Brain microvascular endothelial cell (primary cell): ENCODE measurements at places on chromosomes 7 and 10.

GRCh38 chr7:148720472-148720871, 21.8 kb downstream of the CUL1 start:
- no peak for DNase-seq

GRCh38 chr7:30652698-30653641, 29.3 kb downstream of the CRHR2 start:
- no peak for DNase-seq

DNA sequence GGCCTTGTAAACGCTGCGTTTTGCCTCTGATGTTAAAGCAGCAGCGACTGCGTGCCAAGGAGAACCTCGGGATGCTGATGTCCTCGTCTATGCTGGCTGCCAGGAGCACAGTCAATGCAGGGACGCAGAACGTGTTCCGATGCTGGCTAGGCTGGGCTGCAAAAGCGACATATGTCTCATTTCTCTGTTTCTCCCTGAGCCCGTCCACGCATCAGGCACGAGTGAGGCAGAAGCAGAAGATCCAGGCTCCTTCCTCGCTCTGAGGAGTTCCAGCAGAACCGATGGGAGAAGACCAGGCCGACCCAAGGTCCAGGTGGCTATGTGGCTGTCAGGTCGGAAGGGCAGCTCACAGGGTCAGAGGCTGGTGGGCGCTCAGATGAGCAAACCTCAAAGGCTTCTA, 3.7 kb upstream of the FOXL3 start:
- no peak for DNase-seq

DNA sequence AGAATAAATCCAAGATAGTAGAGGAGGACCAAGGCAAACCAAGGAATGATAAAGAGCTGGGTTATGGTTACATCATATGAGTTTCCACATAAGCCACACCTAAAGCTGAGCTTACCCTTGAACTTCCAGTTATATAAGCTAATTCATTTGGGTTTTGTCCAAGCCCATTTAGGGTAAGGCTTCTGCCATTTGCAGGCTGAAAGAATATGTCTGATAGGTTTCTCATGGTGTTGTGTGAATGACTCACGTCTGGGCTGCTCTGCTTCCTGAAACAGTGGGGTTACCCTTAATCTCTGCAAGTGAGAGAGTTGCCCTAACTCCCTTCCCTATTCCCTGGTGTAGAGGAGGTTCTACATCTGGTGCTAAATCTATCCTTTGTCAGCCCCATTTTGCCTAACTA, 60.8 kb downstream of the PTTG1IP2 start:
- DNase-seq, result peak; percentile 60

GRCh38 chr7:40700653-40701421, 566.0 kb downstream of the SUGCT start:
- no peak for DNase-seq

- DNase-seq, result no peak
These were observed 4.7 kb upstream of the IGF2BP3 start for GRCh38 chr7:23474829-23475575.

- no peak for DNase-seq
These were observed 4.4 kb downstream of the PKD1L1 start for GRCh38 chr7:47943676-47944474.

DNA sequence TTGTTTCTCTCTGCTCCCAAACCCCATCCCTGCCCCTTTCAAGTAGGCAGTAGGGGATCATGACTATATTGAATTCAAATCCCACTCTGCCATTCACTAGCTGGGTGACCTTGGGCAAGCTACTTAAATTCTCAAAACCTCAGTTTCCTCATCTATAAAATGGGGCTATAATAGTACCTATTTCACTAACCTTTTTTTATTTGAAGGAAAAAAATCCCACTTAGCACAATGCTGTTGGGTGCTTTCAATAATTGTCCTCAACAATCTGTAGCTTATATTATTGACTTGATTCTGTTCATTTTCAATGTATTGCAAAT, 190.4 kb upstream of the YAE1 start:
- no peak for DNase-seq

GRCh38 chr7:91798425-91798824, 82.1 kb downstream of the MTERF1 start:
- no peak for DNase-seq

- no peak for DNase-seq
These were observed 153.6 kb downstream of the PHF14 start for GRCh38 chr7:11127114-11127785.

GRCh38 chr10:24650669-24651391, 72.9 kb downstream of the ARHGAP21 start:
- DNase-seq, result no peak

GRCh38 chr7:139691253-139691781, 86.5 kb downstream of the HIPK2 start:
- DNase-seq, result no peak

DNA sequence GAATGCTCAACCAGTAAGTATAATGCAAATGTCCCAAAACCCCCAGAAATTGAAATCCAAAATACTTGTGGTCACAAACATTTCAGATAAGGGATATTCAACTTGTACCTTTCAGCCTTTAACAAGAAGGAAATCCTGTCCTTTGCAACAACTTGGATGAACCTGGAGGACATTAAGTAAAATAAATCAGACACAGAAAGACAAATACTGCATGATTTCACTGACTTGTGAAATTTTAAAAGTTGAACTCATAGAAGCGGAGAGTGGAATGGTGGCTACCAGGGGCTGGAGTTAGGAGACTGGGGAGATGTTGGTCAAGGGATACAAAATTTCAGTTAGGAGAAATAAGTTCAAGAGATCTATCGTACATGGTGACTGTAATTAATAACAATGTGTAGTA, 187.6 kb downstream of the DNAH11 start:
- DNase-seq, result no peak

DNA sequence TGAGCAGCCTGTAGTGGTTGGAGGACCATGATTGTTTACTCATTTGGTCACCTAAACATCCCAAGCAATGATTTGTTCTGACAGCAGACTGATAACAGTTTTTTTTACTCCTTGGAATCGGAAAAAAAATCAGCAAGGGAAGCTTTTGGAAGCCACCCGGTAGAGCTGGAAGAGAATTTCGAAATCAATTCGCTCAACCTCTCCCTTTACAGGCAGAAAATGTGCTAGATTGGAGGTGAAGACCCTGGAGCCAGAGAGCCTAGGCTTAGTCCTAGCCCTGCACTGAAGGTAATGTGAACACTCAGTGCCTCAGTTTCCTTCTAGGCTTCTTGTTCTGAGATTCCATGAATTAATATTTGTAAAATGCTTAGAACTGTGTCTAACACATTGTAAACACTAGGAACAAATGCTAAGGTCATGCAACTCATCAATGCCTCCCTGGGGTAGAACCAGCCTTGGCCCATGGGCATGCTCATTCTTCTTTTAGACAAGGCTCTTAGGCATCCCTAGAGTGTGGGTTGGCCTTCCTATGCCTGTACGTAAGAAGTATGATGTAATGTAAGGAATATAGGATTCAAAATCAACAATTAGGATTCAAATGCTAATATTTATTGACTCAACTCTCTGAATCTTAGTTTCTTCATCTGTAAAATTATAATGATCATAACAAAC, 52.7 kb downstream of the MET start:
- no peak for DNase-seq

DNA sequence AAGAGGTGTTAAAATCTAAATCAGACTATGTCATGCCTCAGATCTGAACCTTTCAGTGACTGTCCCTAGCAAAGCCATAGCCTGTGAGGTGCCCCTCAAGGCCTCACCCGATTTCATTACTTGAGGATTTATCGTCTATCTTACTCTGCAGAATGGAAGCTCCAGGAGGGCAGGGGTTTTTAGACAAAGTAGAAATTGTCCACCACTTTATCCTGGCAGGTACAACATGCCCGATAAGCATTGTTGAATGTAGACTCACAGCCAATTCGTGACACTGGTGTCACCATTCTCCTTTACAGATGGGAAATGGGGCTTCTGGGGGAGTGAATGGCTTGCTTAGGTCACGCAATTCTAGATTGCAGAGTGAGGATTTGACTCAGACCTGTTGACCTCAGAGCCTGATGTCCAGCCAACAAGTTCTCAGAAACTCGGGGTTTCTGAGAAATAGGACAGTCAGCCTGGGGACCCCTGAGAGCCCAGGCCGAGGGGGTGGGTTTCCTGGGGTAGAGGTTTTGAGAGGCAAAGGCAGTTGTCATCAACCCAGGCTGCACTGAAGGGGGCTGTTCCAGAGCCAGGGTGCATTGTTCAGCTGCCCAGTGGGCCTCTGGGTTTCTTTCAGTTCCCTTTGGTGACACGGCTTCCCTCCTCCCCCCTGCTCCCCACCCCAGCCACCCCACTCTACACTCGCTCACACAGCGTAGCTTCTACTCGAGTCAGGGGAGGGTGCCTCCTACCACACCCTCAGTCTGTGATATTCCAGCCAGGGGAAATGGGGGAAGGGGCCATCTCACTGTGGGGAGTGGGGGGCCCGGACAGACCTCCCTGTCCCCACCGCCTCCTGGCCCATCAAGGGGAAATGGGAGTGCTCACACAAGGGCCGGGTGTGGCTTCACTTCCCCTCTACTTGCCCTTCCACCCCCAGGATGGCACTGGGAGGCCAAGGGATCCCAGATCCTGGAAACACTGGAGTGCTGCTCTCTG, 3.1 kb upstream of the IRF5 start:
- no peak for DNase-seq

GRCh38 chr10:127372361-127372760, 176.0 kb upstream of the INSYN2A start:
- DNase-seq, result no peak

DNA sequence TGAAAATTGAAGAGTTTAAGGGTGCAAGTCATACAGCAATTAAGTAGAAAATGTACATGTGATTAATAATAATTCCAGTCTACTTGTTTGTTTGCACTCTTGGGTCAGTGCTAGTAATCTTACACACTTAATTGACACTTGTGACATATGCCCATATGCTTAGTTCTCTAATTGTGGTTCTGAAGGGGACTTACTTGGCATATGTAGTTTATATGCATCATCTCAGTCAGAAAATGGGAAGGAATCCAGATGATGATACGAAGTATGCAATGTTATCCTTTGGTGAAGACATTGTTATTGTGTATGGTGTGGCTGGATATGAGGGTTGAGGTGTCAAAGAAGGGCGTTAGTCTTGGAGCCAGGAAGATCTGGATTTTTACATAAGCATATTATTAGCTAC, 193.5 kb upstream of the HDAC9 start:
- DNase-seq, result no peak

- DNase-seq, result no peak
These were observed 52.1 kb downstream of the INSIG1 start for GRCh38 chr7:155349601-155350331.

DNA sequence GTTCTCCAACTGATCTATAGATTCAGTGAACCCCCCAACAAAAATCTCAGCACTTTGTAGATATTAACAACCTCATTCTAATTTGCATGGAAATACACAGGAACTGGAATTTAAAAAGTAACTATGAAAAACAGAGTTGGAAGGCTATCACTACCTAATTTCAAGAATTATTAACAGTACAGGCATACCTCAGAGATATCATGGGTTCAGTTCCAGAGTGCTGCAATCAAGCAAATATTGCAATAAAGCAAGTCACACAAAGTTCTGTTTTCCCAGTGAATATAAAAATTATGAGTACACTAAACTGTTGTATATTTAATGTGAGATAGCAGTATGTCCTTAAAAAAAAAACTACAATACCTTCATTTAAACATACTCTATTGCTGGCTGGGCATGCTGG, 78.5 kb downstream of the LARP4B start:
- DNase-seq, result no peak

DNA sequence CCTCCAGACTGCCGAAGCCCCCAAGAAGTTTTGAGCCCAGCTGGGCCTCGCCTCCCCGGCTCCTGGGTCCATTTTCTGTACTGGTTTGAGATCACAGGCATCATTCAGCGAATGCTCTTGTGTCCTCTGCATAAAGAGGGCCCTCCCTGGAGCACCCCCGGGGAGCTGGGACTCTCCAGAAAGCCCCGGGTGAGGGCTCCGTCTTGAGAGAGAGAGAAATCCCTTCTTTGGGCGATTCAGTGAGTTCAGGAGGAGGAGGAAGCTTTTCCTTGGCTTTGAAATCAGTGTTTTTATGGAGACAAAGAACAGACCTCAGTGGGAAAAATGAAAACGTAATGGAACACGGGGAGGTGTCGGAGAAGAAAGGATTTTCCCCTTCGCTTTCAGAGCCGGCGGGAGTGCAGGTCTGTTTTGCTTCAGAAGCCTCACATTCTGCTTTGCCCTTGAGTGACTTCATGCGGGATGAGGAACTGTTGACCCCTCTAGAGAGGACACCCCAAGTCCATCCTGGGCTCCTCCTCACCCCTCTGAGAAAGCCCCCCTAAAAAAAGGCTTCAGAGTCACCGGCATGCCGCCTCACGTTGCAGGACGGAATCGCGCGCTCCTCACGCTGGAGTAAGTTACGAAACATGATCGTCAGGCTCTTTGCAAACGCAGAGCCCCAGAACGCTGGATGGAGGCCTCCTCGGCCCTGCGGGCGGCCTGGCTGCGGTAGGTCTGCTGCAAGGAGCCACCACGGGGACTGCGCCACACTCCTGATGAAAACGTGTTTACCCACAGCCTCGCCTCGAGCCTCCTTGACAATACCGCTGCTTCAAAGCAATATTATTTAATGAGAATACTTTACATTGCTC, 8.5 kb upstream of the AP5Z1 start:
- no peak for DNase-seq

GRCh38 chr10:85645926-85646711, 720.5 kb downstream of the GRID1 start:
- peak; percentile 47 for DNase-seq

GRCh38 chr7:69908454-69908853, 310.2 kb downstream of the AUTS2 start:
- DNase-seq, result no peak

DNA sequence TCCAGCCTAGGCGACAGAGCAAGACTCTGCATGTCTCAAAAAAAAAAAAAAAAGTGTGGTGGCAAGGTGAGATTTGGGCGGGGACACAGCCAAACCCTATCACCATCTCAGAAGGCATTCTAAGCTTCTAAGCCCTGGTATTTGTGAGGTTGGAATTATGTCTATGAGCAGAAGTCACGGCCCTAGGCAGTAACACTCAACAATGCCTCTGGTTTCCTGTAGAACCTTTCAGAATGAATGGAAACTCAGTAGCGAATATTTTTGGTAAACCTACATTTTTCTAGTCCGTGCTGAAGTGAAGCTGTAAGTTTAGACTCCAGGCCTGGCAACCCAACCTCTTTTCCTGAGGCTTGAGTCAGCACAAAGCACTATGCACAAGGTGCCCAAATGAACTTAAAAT, 88.3 kb downstream of the FAM107B start:
- no peak for DNase-seq

GRCh38 chr7:129889133-129889844, 63.5 kb downstream of the UBE2H start:
- no peak for DNase-seq
